ENCODE measurements at places on chromosomes 1 and 21. TPM values are rescaled to one million over a fixed set of nuclear protein-coding genes. Genes with fewer than 3 reads are reported as not detected.

TPRG1L gene
- 31.9 TPM for total RNA-seq

SLC37A1 gene
- total RNA-seq: 11.8 TPM

CRYAA gene
- not detected for total RNA-seq

GRCh38 chr1:59017501-59018231 lies 233.8 kb upstream of the JUN start:
- no peak for DNase-seq

DNA sequence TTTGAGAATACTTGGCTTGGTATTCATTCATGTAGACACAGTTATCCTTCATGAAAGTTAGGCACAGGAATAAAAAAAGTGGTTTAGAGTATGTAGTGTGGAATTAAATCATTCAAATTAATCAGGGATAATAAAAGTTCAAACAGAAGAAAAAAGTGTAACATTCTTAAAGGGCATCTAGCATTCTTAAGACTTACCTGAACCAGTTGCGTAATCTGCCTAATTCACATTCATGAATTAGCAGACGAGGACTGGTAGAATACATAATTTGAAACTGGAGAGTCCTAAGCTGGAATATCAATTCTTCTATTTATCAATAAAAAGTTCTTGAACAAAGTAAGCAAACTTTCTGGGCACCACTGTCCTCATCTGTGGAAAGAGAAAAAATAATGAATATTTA lies 157.0 kb upstream of the DEPDC1 start:
- no peak for DNase-seq

GRCh38 chr1:147565189-147565980 lies 24.1 kb downstream of the BCL9 start:
- DNase-seq: no peak

GRCh38 chr1:182702826-182703524 lies 18.6 kb upstream of the RGS8 start:
- no peak for DNase-seq

Measured in pulmonary artery endothelial cell (primary cell).